H54 (cell line): ENCODE measurements at places on chromosomes 7 and 10.
A peak's percentile ranks its signal among the peaks of the same experiment; 100 is the strongest.

- no peak for DNase-seq
Observed at GRCh38 chr10:105398202-105398601, 757.1 kb downstream of the SORCS3 start.

- peak; percentile 61 for DNase-seq
Observed at GRCh38 chr10:77163670-77164348, 473.8 kb downstream of the KCNMA1 start.

DNA sequence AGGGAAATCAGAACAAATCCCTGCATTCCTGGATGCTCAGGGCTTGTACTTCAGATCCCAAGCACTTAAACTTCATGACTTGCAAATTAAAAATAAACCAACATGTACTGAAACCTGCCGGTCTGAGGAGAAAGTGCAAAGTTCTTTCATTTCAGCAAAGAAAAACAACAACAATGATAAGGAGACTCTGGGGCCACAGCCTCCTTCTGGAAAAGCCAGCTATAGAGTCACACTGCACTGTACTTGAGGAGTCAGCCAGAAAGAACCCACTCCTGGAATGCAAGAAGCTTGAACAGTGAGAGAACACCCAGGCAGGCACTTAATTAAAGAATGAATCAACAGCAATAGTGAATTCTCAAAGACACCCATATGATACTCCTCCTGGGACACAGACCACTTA, 49.7 kb upstream of the TM9SF3 start:
- no peak for DNase-seq

DNA sequence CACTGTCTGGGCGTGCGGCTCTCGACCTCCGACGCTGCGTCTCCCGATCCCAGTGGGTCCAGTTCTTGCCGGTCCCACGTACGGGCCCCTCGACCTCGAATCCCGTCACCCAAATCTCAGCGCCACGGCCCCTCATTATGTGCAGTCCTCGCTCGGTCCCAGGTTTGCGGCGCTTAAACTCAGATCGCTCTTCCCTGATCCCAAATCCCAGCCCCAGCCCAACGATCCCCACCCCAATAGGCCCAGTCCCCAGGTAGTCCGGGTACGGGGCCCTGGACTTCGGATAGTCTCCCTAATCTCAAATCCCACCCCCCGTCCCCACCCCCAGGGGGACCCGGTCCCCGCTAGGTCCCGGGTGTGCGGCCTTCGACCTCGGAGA, 666 bp downstream of the HNRNPF start:
- no peak for DNase-seq

- no peak for DNase-seq
Observed at GRCh38 chr7:39892361-39892760, 57.7 kb upstream of the CDK13 start.

- DNase-seq, result peak; percentile 55
Observed at GRCh38 chr7:32658034-32658433, 162.7 kb downstream of the AVL9 start.

- no peak for DNase-seq
Observed at GRCh38 chr7:133948588-133948987, 178.6 kb upstream of the LRGUK start.

- DNase-seq, result no peak
Observed at GRCh38 chr10:59465088-59465487, 102.7 kb upstream of the FAM13C start.

DNA sequence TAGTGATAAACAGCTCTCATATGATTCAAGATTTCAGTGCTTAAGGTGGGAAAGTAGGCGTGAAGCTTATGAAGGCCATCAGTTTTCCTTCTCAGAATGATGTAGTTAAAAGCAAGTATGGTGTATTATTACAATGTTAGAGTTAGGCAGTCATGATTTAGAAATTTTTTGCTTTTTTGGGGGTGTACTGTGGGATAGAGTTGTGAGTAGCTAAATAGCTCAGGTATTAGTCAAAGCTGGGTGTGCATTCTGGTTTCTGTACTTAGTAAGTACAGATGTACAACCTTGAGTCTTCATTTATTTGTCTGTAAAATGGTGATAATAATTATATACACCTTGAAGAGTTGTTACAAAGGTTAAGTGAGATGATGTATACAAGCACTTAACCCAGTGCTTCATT, 52.2 kb downstream of the R3HCC1L start:
- DNase-seq, result no peak

GRCh38 chr7:28155964-28156363, 24.6 kb downstream of the JAZF1 start:
- no peak for DNase-seq

GRCh38 chr10:22379059-22379458, 33.8 kb downstream of the SPAG6 start:
- no peak for DNase-seq

DNA sequence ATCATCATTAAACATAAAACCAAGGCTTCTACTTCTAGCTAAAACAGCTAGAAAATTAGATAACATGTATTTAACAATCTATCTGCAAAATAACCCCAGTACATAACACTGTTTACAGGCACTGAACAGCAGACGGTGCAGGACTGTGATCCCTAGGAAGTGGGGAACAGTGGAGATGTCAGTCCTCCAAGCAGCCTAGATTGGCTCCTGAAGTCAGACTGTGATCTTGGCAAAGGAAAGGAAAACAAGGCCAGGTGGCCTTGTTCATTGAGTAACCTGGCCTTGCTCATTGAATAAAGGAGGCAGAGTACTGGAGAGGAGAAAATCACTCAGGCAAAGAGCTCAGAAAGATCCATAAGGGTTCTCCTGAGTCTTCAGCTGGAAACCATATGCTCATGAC, 77.7 kb upstream of the DIP2C start:
- DNase-seq, result no peak

DNA sequence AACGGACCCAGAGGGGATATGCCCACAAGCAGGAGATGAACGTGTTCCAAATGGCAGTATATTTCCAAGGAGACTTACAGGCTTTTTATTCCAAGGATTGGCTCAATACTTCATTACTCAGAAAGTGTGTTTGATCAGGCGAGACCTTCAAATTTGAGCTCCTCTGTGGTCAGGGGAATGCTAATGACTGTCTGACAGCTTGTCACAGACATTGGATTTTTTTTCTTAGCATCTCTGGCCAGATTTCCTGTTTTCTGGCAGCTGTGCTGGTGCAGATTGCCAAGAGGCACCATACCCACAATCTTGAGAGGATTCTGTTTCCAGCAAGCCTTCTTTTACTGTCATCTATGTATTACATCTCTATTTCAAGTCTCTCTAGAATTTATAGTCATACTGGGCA, 93.8 kb downstream of the C1GALT1 start:
- DNase-seq, result no peak

- no peak for DNase-seq
Observed at GRCh38 chr10:28125701-28126100, 126.8 kb upstream of the ODAD2 start.

GRCh38 chr10:84095811-84096497, 43.4 kb upstream of the GHITM start:
- DNase-seq, result no peak
